ENCODE measurements at places on chromosomes 6 and 20.

GRCh38 chr6:100382031-100382430, 82.7 kb downstream of the SIM1 start:
- no peak for DNase-seq

DNA sequence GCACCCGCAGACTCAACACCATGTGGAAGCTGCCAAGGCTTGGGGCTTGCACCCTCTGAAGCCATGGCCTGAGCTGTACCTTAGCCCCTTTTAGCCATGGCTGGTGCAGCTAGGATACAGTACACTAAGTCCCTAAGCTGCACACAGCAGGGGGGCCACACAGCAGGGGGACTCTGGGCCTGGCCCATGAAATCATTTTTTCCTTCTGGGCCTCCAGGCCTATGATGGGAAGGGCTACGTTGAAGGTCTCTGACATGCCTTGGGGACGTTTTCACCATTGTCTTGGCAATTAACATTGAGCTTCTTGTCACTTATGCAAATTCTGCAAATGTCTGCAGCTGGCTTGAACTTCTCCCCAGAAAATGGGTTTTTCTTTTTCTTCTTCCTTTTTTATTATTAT, 103.3 kb downstream of the SLC16A10 start:
- DNase-seq, result no peak

GRCh38 chr20:31894980-31895675, 24.7 kb downstream of the TTLL9 start:
- peak; percentile 34 for DNase-seq

- no peak for DNase-seq
These were observed 193.7 kb downstream of the QKI start for GRCh38 chr6:163608204-163608644.

- DNase-seq, result no peak
These were observed 42.7 kb downstream of the MAFB start for GRCh38 chr20:40646361-40646760.

GRCh38 chr6:22394691-22395090, 97.9 kb upstream of the PRL start:
- no peak for DNase-seq

- no peak for DNase-seq
These were observed 35.8 kb upstream of the SIRT5 start for GRCh38 chr6:13538600-13538999.

DNA sequence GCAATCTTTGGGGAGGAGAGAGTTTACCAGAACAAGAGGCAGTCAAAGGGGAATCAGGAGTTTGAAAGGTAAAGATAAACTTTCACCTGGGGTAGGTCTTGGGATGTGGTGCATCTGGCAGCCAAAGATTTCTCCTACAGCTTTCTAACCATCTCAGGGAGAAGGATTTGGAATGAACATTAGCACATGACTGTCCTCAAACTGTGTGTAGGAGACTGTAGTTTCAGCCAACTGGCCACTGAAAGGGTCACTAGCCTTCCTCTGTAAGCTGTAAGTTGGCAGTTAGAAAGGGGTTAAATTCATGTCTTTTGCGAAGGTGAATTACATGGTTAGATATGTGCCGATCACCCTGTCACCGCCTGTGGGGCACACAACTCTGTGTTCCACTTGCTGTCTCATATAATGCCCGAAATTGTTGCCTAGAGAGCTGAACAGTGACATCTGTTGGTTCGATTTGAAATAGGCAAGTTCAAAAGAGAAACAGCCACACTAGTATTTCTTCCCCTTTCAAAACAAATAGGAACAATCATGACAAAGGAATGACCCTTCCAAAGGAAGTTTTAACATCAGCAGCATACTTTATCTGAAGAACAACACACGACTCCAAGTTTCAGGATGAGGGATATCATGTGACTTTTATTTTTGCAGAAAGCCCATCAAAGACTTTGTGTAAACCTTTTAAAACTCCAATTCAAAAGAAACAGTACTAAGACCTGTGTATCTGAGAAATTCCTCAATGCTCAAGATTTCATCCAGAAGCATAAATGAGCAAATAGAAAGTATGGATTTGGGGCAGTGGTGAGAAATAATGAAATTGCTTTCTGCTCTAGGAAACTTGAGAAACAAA, 1.1 kb upstream of the OPN5 start:
- DNase-seq, result peak; percentile 81

DNA sequence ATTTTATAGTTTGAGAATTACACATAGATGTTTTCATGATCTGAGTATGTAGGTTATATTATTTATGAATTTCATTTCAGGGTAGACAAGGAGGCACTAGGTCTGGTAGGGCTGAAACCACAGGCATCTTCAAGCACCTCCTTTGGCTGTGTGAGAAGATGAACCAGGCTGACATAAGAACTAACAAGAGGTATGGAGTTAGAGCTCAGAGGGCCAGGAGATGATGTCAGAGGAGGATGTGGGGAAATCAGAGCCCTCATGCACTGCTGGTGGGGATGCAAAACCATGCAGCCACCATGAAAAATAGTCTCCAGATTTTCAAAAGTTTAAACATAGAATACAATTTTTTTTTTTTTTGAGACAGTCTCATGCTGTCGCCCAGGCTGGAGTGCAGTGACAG, 13.6 kb upstream of the RIPOR3 start:
- DNase-seq, result no peak

- DNase-seq, result no peak
These were observed 11.0 kb downstream of the HDGFL1 start for GRCh38 chr6:22580337-22580736.

- DNase-seq, result peak; percentile 12
These were observed 90.0 kb upstream of the IFNGR1 start for GRCh38 chr6:137309078-137309762.

GRCh38 chr6:149935668-149936067, 6.1 kb upstream of the ULBP2 start:
- no peak for DNase-seq

GRCh38 chr6:79626811-79627210, 4.3 kb upstream of the SH3BGRL2 start:
- DNase-seq, result no peak

GRCh38 chr6:24606200-24606930, 39.6 kb downstream of the KIAA0319 start:
- no peak for DNase-seq

All from RKO (cell line).